ENCODE measurements at places on chromosomes 1 and 21.

GRCh38 chr1:223328566-223328965, 35.4 kb downstream of the SUSD4 start:
- no peak for DNase-seq

- no peak for DNase-seq
These were observed 70.4 kb upstream of the UBE2U start for GRCh38 chr1:64133036-64133435.

DNA sequence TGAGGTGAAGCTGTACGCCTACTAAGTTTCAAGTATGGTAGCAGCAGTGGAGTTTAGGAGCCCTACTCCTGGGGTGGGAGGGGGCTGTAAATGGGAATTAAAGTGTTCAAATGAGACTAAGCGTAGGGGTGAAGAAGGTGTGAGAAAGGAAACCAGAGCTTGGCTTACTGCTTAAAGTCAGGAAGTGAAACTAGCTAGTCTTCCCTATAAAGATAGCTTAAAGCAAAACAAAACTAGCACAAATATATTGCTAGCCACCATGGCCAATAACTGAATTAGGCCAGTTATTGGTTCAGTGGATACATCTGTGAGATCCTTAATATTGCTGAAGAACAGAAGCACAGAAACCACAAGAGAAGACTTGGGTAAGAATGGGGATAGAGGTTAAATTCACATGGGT, 492.2 kb upstream of the PKN2 start:
- no peak for DNase-seq

DNA sequence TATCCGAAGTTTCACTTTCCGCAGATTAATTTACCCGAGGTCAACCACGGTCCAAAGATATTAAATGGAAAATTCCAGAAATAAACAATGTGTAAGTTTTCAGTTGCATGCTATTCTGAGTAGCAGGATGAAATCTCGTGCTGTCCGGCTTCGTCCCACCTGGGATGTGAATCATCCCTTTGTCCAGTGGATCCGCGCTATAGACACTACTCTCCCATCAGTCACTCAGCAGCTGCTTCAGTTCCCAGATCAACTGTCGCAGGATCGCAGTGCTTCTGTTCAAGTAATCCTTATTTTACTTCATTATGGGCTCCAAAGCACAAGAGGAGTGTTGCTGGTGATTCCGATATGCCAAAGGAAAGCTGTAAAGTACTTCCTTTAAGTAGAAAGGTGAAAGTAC, 8.3 kb upstream of the LRP8 start:
- no peak for DNase-seq

DNA sequence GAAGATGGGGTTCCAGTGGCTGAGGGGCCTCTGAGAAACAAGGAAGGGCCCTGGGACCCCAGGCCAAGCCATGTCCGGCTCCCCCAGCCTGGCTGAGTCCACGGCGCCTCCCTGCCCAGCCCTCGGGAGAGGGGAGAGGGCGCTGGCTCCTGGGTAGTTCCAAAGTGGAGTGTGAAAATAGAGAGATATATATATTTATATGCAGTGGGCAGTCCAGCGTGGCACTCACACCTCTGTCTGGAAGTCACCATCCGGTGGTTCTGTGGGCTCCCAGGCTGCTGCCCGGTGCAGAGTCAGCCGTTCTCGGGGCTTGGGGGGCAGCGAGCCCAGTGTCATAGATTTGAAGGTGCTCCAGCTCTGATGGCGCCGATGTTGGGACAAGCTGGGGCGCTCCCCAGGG, 23.4 kb upstream of the COL16A1 start:
- DNase-seq = no peak

DNA sequence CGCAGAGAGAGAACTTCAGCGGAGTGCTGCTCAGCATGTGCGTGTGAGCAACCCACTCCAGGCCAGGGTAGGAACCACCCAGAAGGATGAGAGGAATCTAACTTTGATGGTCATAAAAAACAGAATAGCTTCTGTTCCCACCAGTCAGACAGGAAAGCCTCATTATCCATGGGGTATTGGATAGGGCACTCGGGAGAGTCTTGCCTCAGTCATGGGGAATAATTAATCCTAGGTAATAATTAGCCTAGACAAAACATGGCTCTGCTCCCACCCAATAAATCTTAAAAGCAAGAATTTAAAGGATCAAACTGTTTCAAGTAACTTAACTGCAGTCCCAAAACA, 35.3 kb downstream of the LDLRAD1 start:
- DNase-seq = no peak

DNA sequence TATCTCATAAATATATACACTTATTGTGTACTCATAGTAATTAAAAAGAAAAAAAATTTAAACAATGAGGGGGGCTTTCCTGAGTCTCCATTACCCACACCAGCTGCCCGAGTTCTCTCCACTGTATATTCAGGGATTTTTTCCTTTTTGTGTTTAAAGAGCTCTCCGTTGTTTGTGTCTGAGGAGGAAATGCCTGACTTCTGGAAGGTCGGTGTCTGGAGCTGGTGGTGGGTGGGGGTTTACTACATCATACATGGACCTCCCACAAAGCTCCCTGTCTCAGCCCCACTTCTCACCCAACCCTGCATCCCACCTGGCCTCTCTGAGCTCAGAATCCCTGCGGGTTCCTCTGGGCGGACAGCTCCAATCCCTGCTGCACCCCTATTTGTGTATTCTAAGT, 64.1 kb upstream of the ETV3 start:
- DNase-seq = no peak

GRCh38 chr21:27581168-27581567, 614.3 kb upstream of the ADAMTS5 start:
- DNase-seq = no peak

- DNase-seq = no peak
These were observed 12.0 kb downstream of the TARBP1 start for GRCh38 chr1:234466945-234467344.

DNA sequence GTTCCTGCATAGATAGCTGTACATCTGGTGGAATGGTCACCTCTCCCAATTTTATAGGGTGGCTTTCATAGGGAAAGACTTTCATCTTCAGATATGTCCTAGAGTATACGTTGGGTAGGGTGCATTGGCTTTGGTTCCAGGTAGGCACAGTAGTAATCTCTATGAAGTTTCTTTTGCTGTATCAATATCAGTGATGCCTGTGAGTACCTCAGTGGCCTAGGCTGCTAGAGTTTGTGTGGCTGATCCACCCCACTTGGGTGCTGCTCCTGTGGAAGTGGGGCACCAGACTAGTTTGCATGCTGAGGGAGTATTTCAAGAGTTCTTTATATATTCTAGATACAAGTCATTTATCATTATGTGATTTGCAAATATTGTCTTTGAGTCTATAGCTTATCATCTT, 370.5 kb upstream of the VAMP3 start:
- DNase-seq = no peak

DNA sequence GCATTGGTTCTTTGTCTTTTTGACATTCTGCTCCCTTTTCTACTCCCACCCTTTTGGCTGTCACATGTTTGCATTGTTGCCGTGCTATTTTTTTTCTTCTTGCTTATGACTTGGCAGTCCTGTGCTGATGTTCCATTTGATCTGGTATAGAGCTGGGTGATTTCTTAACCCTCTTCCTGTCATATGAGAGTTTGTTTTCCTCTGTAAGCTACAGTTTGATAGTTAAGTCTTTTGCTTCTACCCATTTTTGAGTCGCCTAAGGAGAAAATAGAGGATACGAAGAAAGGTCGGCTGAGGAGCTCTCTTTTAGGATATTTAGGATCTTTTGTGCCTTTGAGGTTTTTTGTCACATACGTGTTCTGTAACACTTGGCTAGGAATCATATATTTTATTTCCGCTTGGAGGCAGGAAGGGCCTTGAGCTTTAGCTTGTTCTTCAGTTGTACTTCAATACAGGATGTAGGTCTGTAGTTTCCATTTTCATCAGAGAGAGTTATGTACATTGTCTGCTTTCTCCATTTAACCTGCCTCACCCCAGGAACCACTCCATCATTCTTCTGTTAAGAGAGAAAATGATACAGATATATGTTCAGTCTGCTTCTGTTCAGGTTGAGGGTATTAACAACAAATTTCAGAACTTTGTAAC, 150.7 kb downstream of the BACH1 start:
- no peak for DNase-seq

DNA sequence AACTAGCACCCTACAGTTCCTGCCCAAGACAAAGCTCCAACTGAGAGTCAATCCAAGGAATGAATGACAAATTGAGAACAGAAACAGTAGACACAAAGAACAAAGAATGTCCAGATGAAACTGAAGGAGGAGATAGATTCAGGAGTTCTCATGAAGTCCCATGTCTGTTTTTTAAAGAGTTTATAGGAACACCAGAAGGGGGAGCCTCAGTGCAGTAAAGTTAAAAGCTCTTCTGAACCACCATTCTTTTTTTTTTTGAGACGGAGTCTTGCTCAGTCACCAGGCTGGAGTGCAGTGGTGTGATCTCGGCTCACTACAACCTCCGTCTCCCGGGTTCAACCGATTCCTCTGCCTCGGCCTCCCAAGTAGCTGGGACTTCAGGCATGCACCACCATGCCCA, 323.6 kb downstream of the MRPL39 start:
- DNase-seq = peak; percentile 77

DNA sequence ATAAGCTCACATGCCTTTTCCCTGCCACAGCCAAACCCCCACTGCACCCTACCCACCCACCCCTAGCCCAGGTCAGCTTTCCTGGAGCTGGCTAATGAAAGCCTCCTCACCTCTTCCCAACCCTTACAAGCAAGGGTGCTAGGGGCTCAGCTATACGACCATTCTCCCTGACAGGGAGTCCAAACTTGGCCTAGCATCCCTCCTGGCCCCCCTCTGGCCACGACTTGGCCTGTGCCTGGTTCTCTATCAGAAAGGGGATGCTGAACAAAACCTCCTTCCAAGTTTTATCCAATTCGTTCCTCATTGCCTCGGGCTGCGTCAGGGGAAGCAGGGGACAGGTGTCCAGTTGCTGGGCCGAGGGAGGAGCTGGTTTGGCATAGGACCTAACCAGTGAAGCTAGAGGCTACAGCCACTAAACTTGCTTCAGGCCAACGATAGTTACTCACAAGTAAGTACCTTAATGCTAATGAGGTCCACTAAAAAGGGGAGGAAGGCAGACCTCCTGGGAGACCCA, 8.6 kb downstream of the TMEM81 start:
- DNase-seq = no peak

GRCh38 chr1:162117039-162117774, 47.7 kb downstream of the NOS1AP start:
- DNase-seq = no peak

GRCh38 chr1:78079580-78079979, 33.8 kb downstream of the GIPC2 start:
- DNase-seq = no peak

DNA sequence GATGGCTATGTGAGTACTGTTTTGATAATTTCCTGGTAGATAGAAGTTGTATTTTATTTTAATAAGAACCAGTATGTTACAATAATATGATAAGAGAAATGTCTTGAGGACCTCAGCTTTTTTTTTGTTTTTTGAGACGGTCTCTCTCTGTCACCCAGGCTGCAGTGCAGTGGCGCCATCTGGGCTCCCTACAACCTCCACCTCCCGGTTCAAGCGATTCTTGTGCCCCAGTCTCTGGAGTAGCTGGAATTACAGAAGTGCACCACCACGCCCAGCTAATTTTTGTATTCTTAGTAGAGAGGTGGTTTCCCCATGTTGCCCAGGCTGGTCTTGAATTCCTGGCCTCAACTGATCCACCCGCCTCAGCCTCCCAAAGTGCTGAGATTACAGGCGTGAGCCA, 968.1 kb upstream of the ADGRL4 start:
- peak; percentile 38 for DNase-seq
